ENCODE measurements at places on chromosomes 16 and 17. TPM values are rescaled to one million over a fixed set of nuclear protein-coding genes. Genes with fewer than 3 reads are reported as not detected.

The COPZ2 gene
- 0.47 TPM for total RNA-seq

The GNAO1 gene
- 7.9 TPM for total RNA-seq

GRCh38 chr16:86572041-86572521, 5.5 kb downstream of the FOXC2 start:
- DNase-seq = no peak
- peaks cover 19% of the 10 kb centered on the region for H3K4me1 ChIP-seq
- peaks cover 61% of the 10 kb centered on the region for H3K27me3 ChIP-seq
- no peak overlapping the region for H3K27ac ChIP-seq
- no peaks in the 10 kb centered on the region for H3K36me3 ChIP-seq
- no peak overlapping the region for H3K4me3 ChIP-seq

- peaks cover 5% of the 10 kb centered on the region for H3K27me3 ChIP-seq
- DNase-seq = no peak
- no peaks in the 10 kb centered on the region for H3K36me3 ChIP-seq
These were observed 168.4 kb downstream of the RAB11FIP4 start for GRCh38 chr17:31559584-31560501.

DNA sequence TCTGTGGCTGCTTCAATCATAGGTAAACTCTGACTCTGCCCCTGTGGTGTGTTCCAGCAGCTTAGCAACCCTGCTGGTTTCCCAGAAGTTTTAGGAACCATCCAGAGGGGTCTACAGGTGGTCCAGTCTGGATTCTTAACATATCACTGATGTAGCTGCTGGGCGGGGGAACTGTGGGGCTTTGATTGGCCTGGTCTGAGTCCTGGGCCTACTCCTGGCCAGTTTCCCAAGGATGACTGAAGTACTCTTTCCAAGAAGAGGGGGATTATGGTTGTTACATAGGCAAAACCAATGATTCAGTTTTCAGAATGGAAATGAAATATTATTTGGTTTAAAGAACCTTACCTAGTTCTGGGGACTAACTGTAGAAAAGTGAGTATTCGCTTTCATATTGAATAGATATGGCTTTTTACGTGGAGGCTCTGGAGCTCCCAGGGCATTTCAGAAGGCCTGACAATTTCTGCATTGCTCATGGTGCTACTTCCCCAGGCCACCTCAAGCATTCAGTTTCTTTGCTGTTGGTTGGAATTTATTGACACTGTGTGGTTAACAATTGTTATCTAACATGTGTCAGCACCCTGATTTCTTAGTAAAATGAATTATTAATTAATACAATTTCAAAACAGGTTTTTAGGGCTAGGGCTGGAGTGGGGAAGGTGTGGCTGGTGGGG, 38.4 kb downstream of the EPN2 start:
- H3K36me3 ChIP-seq = no peaks in the 10 kb centered on the region
- H3K27me3 ChIP-seq = no peaks in the 10 kb centered on the region
- H3K4me3 ChIP-seq = no peak overlapping the region
- no peak for DNase-seq
